ENCODE measurements at places on chromosomes 12 and 14.

DNA sequence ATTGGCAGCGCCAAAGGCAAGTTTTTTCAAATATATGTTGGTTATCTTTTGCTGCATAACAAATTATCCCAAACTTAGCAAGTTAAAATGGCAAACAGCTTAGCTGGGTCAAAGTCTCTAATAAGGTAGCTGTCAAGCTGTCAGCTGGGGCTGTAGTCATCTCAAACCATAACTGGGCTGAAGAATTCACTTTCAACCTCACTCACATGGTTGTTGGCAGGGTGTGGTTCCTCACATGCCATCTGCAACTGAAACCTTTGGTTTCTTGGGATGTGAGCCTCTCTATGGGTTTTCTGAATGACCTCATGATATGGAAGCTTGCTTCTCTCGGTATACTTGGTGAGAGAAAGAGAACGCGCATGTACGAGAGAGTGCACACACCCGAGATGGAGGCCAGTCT is 125.4 kb downstream of the LRIG3 start:
- no peak for DNase-seq

GRCh38 chr14:22593601-22594000 is 4.5 kb upstream of the ABHD4 start:
- DNase-seq: no peak

- DNase-seq: no peak
Measured at GRCh38 chr12:127678945-127679344, 588.0 kb upstream of the TMEM132C start.

DNA sequence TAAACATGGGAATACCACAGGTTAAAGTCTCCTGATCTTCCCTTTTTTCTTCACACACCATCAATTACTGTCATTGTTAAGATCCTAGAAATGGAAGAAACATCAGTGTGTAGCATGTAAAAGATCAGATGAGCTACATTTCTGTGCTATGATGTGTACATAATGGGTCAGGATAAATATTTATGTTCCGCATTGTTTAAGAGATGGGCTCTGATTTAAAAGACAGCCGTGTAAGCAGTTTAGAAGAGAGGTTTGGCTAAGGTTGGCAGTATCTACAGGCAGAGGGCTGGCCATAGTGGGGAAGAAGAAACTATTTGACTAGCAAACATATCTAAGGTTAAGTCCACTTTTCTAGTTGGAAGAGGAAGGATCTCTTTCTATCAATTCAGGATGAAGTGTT is 49.4 kb downstream of the LRRC9 start:
- DNase-seq: no peak

Data from activated T-helper 2 cell treated with anti-CD3 and anti-CD28 coated beads, Interferon-gamma antibody, Interleukin-2, Interleukin-4, amounts not matched to agents 10 μg/mL and 5 μg/mL and 100 μg/mL, durations not matched to agents 14 hours and 24 hours and 36 hours (primary cell).